Pons (tissue), 1 donor: ENCODE measurements at places on chromosomes 11 and 22.

- DNase-seq, result no peak
These were observed 102.9 kb upstream of the GAL start for GRCh38 chr11:68581439-68581838.

- DNase-seq, result peak; percentile 93
These were observed 10.9 kb upstream of the DKK3 start for GRCh38 chr11:12019337-12019736.

DNA sequence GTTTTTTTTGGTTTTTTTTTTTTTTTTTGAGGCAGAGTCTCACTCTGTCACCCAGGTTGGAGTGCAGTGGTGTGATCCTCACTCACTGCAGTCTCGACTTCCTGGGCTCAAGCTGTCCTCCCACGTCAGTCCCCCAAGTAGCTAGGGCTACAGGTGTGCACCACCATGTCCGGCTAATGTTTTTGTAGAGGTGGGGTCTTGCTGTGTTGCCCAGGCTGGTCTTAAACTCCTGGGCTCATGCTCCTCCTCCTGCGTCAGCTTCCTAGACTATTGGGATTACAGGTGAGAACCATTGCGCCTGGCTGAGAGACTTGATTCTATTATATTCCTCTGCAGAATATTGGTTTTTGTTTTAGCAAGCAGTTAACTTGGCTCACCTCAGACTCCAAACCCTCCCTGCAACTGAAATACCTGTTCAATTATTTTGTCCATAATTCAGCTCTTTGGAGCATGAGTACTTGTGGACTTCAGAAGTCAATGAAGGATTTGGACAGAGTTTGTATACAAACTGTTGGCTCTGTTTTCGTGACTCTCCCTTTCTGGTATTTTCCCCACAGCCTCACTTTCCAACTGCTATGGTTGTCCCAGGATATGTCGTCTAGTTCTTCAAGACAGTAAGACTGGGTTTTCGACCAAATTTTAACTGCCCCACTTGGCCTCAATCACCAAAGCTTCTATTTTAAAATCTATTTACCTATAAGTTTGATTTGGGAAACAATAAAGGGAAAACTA is 69.1 kb upstream of the ADORA2A start:
- DNase-seq, result no peak

GRCh38 chr11:418343-419247 is 3.8 kb upstream of the SIGIRR start:
- no peak for DNase-seq
